ENCODE measurements at places on chromosomes 3 and 15.

DNA sequence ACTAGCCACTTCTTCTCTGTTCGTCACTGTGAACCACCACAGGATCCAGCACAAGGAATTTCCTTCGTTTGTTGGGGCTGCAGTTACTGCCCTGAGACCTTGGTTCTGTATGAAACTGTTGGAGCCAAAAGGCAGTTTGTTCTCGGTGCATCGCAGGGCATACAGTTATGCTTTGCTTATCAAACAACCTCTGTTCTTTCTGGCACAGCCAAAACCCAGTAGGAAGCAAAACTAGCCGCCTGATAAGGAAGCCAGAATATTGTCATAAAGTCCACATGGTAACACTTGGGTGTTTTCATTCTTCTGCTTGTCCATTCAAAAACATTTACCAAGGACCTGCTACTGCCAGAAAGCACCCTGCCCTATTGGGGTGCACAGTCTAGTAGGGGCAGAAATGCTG lies 116.1 kb downstream of the RAB11A start:
- no peak overlapping the region for H3K4me3 ChIP-seq
- H3K36me3 ChIP-seq = no peaks in the 10 kb centered on the region
- no peak for DNase-seq
- H3K27ac ChIP-seq = no peak overlapping the region

- H3K36me3 ChIP-seq = no peaks in the 10 kb centered on the region
- H3K4me3 ChIP-seq = no peak overlapping the region
- no peaks in the 10 kb centered on the region for H3K4me1 ChIP-seq
- DNase-seq = no peak
- H3K27me3 ChIP-seq = no peaks in the 10 kb centered on the region
Observed at GRCh38 chr3:24191801-24192403, 246.8 kb downstream of the NR1D2 start.

- H3K4me1 ChIP-seq = no peaks in the 10 kb centered on the region
- H3K27me3 ChIP-seq = no peaks in the 10 kb centered on the region
- no peak overlapping the region for H3K4me3 ChIP-seq
- no peaks in the 10 kb centered on the region for H3K36me3 ChIP-seq
- H3K27ac ChIP-seq = no peak overlapping the region
Observed at GRCh38 chr15:35723120-35723847, 177.3 kb upstream of the DPH6 start.

- no peaks in the 10 kb centered on the region for H3K4me1 ChIP-seq
- no peaks in the 10 kb centered on the region for H3K36me3 ChIP-seq
- no peak for DNase-seq
Observed at GRCh38 chr15:72559781-72560180, 85.7 kb downstream of the ARIH1 start.

GRCh38 chr15:59622289-59622688 lies 10.7 kb downstream of the GCNT3 start:
- H3K27ac ChIP-seq = no peak overlapping the region
- DNase-seq = no peak
- no peaks in the 10 kb centered on the region for H3K27me3 ChIP-seq

- no peak overlapping the region for H3K4me3 ChIP-seq
- H3K36me3 ChIP-seq = no peaks in the 10 kb centered on the region
- no peaks in the 10 kb centered on the region for H3K4me1 ChIP-seq
- no peaks in the 10 kb centered on the region for H3K27me3 ChIP-seq
- no peak for DNase-seq
Observed at GRCh38 chr3:155861476-155862183, 7.4 kb upstream of the SLC33A1 start.

DNA sequence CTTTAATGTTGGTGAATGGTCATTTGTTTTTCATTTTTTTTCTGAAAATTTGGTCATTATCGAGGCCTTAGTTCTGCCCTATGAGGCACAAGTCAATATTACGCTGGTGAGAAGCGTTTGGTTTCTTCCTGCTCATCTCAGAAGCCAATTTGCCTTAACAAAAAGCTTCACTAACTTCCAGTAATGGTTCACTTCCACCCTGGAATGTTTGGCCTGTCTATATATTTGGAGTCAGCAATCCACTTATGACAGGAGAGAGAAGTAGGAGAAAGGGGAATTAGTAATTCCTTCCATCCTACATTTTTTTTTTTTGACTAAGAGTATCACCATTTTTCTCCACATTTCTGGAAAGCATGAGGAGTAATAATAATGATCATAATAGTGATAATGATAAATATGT lies 124.4 kb downstream of the DIPK2A start:
- DNase-seq = no peak
- H3K27me3 ChIP-seq = no peaks in the 10 kb centered on the region
- no peaks in the 10 kb centered on the region for H3K4me1 ChIP-seq
- H3K36me3 ChIP-seq = no peaks in the 10 kb centered on the region

DNA sequence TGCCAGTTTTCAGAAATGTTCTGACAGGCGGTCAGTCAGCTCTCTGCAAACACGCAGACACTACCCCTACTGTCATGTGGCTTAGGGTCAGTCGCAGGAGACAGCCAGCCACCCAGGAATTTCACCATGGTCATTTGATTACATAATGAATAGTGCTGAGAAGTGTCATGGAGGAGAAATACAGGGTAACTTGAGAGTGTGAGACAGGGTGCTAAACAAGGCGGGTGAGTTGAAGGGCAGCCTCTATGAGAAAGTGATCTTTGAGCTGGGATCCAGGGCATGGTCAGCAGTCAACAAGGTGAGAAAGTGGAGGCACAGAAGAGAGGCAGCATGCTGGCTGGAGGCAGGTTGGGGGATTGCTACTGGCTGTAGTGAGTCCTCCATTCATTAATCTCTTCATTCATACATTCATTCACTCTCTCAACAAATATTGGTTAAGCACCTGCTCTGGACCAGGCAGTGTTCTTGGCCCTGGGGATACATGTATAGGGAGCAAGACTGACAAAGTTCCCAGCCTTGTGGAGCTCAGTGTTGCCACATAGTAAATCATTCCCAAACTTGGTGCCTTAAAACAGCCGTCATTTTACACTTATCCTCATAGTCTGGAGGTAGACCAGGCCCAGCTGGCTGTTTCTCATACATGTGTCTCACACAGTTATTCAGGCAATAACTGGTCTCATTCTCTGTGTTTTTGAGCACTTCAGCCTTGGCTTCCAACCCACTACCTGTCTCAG lies 14.8 kb downstream of the PXYLP1 start:
- no peak overlapping the region for H3K4me3 ChIP-seq
- no peaks in the 10 kb centered on the region for H3K27me3 ChIP-seq
- peaks cover 3% of the 10 kb centered on the region for H3K4me1 ChIP-seq
- no peak for DNase-seq
- peak overlapping the region; percentile 35 for H3K27ac ChIP-seq

- no peaks in the 10 kb centered on the region for H3K4me1 ChIP-seq
- no peak overlapping the region for H3K4me3 ChIP-seq
Observed at GRCh38 chr3:140559546-140559945, 118.3 kb upstream of the TRIM42 start.

DNA sequence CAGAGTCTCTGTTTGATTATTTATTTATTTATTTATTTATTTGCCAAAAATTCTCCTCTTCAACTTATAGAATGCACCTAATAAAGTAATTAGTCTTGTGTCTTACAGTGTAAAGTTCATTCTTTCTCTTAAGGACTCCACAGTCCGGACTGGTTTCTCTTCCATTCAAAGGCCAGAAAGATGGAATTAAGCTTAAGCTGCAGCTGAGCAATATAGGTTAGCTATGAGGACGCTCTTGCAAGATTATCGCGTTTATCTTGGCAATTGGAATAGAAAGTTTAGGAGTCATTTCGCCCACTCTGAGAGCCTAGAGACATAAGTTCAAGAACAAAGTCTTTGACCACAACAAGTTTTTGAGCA lies 15.0 kb downstream of the TAGLN3 start:
- H3K4me3 ChIP-seq = no peak overlapping the region
- H3K36me3 ChIP-seq = no peaks in the 10 kb centered on the region
- no peak for DNase-seq
- H3K27ac ChIP-seq = no peak overlapping the region
- H3K4me1 ChIP-seq = no peaks in the 10 kb centered on the region

DNA sequence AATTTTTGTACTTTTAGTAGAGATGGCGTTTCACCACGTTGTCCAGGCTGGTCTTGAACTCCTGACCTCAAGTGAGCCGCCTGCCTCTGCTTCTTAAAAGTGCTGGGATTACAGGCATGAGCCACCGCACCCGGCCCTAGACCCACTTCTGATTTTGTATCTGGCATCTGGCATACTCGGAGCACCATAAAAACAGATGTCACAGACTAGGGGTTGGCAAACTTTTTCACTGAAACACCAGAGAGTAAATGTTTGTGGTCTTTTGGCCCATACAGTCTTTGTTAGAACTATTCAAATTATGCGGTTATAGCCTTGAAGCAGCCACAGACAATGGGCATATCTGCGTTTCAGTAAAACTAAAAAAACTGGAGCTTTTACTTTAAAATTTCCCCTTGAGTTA lies 110.7 kb downstream of the TJP1 start:
- H3K4me3 ChIP-seq = no peak overlapping the region
- DNase-seq = no peak
- H3K36me3 ChIP-seq = peaks cover 63% of the 10 kb centered on the region
- H3K27ac ChIP-seq = no peak overlapping the region
- no peaks in the 10 kb centered on the region for H3K27me3 ChIP-seq

All from pancreas (tissue), 10 donors.